ENCODE measurements at places on chromosomes 5 and 9.

DNA sequence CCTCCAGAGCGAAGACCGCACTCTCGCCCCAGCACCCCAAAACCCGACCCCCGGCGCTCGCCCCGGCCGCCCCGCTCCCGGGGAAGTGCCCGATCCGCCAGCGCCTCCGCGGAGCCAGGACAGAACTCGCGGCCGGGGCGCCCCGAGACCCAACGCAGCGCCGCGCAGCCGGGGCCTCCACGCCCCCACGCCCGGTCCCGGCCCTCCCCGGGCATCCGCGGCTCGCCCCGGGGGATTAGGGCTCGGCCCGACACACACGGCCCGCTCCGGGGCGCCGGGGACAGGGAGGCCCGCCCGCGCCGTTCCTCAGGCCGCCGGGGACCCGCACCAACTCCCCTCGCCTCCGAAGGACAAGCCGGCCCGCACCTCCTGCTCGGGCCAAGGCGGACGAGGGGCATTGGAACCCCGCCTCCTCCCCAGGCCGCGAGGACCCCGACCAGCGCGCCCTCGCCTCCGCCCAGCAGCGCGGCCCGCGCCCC lies 544 bp downstream of the FNBP1 start:
- DNase-seq = peak; percentile 46

DNA sequence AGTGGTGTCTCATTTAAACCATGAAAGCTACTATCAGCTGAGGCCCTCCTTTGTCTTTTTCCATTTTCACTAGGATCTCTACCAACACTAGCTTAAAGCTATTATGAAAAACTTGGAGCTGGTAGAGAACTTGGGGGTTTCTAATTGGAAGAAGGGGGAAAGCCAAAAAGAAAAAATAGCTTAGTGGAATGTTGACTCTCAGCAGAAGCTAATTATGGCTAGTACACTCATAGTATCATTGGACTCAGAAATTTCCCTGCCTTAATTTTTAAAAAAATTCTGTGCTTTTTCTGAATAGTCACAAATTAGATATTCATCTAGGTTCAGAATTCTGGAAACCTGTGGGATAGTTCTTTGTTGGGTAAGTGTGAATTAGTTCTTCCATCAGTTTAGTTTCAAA lies 8.0 kb downstream of the SLC12A2 start:
- DNase-seq = no peak

GRCh38 chr9:114467226-114467750 lies 38.0 kb downstream of the WHRN start:
- DNase-seq = no peak

DNA sequence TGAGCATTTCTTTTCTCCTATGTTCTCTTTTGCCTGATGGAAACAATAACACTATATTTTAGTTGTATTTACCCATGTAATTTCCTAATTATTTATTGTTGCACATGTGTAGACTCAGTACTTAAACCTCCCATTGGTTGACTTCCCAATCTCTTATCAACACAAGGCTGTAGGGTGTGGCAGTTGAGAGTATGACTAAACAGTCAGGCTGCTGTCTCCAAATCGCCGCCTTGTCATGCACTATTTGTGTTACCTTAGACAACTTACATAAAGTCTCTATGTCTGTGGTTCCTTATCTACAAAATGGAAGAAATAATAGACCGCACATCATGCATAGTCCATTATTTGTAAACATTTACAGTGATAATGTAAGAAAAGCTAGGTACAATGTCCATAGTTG lies 68.9 kb upstream of the EFNA5 start:
- DNase-seq = no peak

GRCh38 chr5:112996830-112997374 lies 20.3 kb downstream of the DCP2 start:
- no peak for DNase-seq

DNA sequence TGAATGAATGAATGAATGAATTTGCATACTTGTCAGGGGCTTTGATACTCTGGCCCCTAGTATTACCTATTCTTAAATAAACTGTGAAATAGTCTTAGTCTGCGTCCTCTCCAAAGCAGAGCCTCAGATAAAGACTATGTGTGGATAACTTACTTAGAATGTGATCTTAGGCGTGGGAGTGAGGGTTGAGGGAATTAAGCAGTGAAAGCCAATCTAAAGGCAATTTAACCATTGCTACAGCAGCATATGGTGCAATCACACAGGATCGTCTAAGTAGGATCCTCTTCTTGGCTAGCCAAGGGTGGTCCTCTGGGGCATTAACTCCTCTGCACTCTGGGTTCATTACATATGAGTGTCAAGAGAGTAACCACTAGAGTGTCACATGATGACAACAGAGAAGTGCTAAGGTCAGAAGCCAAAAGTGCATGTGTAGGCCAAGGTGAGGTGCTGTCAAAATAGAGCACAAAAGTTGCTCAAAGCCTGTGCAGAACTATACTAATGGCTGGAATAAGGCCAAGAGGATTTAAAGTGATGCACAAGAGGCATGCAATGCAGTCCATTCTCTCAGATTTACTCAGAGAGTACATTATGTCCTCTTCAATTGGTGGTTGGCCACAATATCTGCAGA lies 274.4 kb upstream of the SEMA6A start:
- no peak for DNase-seq

GRCh38 chr9:16277471-16277960 lies 593.0 kb downstream of the BNC2 start:
- no peak for DNase-seq

DNA sequence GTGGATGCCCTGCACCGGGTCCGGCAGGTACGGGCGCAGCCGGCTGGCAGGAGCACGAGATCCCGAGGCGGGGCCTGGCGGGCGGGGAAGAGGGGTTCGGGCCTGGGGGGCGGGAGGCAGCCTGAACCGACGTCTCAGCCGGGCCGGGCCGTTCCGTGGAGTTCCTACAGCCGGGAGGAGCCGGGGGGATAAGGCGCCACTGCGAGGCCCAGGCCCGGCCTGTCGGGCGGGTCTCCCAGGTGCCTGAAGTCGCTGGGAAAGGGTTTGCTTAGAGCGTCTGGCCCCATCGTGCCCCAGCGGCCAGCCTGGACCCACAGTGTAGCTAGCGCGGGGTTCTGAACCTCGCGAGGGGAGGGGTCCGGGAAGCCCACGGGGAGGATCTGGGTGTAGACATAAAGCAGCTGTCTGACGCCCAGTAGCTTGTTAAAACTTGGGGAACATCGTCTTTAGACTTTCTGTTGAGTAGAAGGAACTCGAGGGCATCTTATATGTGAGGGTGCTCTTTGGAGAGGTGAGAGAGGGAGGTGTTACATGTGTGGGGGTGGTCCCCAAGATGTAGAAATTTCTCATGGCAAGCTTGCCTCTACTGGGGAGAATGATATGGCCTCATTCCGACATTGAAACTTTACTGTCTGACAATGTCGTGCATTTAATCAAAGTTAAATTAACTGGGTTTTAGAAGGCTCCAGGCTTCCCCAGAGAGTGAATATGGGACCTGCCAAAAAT lies 524 bp downstream of the FUBP3 start:
- DNase-seq = no peak

DNA sequence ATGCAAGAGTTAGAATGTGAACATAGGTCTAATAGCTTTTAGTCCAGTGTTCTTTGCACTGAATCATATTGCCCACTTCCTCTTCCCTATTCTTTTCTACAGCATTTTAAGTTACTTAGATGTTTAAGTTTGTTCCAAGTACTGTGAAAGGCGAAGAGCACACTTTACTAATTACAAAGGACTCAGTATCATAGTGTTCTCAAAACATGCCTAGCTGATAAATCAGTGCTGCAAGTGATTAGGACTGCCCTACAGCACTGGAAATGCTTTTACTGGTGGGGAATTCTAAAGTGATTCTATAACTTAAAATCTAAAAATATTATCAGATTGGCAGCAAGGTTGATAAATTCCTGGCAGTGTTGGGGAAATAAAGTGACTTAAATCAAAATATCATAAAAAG lies 177.9 kb upstream of the KCNN2 start:
- no peak for DNase-seq

- DNase-seq = no peak
Measured at GRCh38 chr9:137429974-137430722, 7.0 kb downstream of the NOXA1 start.

DNA sequence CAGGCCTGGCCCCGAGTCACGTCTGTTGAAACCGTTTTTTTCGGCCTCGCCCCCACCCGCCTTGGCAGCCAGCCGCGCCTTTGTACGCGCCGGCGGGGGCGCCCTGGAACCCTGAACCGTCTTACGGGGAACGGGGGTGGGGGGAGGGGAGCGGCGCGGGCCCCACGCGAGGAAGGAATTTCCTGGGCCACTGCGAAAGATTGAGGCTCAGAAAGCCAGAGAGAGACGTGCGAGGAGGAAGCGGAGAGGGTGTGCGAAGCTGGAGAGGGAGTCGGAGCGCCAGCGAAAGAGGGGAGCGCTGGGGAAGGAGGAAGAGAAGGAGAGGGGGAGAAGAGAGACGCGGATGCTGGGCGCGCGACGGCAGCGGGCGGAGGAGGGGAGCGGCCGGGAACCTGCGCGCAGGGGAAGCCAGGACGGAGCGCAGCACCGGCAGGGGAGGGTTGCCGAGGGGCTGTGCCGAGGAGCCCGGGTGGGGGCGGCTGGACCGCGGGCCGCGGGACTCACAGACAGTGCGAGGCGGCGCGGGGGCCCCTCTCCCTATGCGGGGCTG lies 4.6 kb upstream of the PRDM12 start:
- no peak for DNase-seq

GRCh38 chr5:10853154-10853553 lies 92.1 kb upstream of the DAP start:
- DNase-seq = no peak

DNA sequence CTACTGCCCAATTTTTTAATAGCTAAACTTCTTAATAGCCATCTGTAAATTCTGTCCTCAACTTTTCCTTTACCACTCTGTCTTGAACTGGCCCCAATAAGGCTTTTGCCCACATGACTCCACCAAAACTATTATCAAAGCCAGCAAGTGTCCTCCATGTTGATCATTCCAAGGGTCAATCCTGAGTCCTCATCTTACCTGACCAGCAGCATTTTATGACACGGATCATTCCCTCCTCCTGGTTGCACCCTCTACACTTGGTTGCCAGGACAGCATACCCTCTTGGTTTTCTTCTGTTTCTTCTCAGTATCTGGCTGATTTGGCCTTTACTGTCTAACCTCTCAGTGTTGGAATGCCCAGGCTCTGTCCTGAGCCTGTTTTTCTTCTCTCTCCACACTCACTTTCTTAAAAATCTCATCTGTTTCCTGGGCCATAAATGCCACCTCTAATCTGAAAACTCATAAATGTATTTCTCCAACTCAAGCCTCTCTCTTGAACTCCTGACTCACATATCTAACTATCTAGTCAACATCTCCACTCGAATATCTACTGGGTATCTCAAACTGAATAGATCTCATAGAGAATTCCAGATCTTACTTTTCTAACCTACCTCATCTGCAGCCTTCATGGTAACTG lies 40.0 kb upstream of the CDC42SE2 start:
- DNase-seq = no peak

Measured in stimulated activated CD4-positive, alpha-beta T cell treated with anti-CD3 and anti-CD28 coated beads, Interleukin-4, amount 100 ng/mL, for 1 hour (primary cell).